ENCODE measurements at places on chromosomes 5 and 9. TPM values are rescaled to one million over a fixed set of nuclear protein-coding genes. Genes with fewer than 3 reads are reported as not detected.

- no peaks in the 10 kb centered on the region for H3K27me3 ChIP-seq
- no peaks in the 10 kb centered on the region for H3K4me1 ChIP-seq
- no peak overlapping the region for H3K27ac ChIP-seq
- peaks cover 46% of the 10 kb centered on the region for H3K36me3 ChIP-seq
- no peak for DNase-seq
These were observed 103.1 kb upstream of the DMRT1 start for GRCh38 chr9:738209-738915.

DNA sequence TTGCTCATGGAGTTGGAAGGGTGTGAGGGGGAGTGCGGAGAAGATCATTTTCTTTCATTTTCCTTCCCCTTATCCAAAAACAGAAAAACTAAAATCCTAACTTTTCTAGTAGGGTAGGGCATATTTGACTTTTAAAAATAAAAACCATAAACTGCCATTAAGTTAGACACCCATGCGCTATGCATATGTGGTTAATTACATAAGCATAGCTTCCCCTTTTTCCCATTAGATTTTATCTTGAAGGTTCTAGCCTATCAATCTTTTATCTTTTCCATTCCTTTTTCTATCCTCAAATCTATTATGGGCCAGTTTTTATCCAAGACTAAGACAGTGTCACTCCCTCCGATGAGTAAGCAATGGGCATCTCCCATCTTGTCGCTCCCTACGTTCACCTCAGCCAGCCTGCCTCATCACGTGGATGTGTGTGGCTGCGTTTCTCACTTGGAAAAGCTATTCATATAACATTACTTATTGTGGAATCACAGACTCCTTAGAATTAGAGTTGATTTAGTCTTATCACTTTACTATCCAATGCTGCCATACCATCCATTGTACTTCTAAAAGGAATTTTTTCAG lies 49.2 kb downstream of the PCSK5 start:
- DNase-seq, result no peak
- no peaks in the 10 kb centered on the region for H3K27me3 ChIP-seq
- peaks cover 7% of the 10 kb centered on the region for H3K4me1 ChIP-seq

- no peaks in the 10 kb centered on the region for H3K4me1 ChIP-seq
- H3K27me3 ChIP-seq, result peaks cover 32% of the 10 kb centered on the region
- DNase-seq, result no peak
- H3K4me3 ChIP-seq, result no peak overlapping the region
These were observed 159.3 kb downstream of the GABBR2 start for GRCh38 chr9:98549401-98549800.

DNA sequence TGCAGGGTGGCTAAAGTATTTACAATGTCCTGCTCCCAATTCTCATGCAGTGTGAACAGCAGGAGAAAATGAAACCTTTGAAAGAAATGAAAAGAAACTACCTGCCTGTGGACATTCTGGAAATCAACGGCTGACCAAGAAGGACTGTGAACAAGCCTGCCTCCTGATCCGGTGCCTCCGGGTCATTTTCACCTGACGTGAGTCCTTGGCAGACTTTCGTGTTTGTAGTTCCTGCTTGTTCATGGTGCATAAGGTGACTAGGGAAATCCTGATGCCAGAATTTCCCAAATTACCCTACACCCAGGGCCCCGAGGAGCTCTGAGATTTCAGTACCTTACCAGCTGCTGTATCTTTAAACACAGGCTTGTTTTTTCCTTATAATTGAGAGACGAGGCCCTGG lies 317.5 kb downstream of the TLE1 start:
- H3K4me3 ChIP-seq, result no peak overlapping the region
- no peaks in the 10 kb centered on the region for H3K27me3 ChIP-seq
- H3K36me3 ChIP-seq, result no peaks in the 10 kb centered on the region
- H3K27ac ChIP-seq, result no peak overlapping the region
- no peaks in the 10 kb centered on the region for H3K4me1 ChIP-seq

GRCh38 chr9:7729371-7730163 lies 70.0 kb downstream of the DMAC1 start:
- no peaks in the 10 kb centered on the region for H3K4me1 ChIP-seq
- peaks cover 2% of the 10 kb centered on the region for H3K27me3 ChIP-seq
- DNase-seq, result no peak
- H3K27ac ChIP-seq, result no peak overlapping the region
- H3K36me3 ChIP-seq, result no peaks in the 10 kb centered on the region

DNA sequence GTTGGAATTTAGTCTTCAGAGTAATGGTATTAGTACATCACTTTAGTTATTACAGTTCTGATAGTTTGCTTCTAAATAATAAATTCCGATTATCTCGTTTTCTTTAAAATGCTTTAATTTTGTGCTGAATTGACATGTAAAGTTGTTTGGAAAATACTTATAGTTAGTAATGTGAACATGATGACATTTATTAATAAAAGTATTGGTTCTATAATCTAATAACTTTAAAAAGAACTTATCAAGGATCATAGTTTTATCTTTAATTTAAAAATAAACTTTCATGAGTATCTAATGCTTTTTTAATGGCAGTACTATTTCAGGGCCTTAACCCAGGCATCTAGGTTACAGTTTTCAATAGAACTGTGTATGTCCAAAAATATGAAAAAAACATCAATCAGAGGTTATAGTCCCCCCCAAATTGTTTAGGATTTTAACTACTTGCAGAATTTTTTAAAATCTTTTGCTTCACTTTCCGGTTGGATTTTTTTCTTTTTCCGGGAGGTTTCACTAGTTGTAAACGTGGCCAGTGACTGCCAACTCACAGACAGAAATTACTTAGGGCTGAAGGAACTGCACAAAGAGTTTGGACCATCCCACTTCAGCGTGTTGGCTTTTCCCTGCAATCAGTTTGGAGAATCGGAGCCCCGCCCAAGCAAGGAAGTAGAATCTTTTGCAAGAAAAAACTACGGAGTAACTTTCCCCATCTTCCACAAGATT lies 680 bp downstream of the GPX8 start:
- peaks cover 55% of the 10 kb centered on the region for H3K27me3 ChIP-seq
- no peaks in the 10 kb centered on the region for H3K36me3 ChIP-seq
- H3K27ac ChIP-seq, result no peak overlapping the region
- no peak overlapping the region for H3K4me3 ChIP-seq

DNA sequence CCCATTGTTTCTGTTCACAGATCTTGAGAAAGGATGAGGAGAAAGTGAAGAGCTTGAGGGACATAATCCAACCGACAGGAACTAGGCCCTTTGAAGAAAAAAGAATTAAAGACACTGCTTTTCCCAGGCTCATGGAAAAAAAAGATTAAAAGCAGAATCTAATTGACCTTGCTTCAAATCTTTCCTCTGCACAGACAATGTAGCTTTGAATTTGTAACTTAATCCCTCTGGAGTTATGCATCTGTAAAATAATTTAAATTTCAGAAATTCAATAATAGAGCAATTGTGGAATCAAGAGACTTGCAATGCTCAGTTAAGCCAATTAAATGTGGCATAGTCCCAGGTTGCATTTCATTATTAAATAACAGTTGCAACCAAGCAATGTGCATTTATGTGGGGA lies 64.6 kb downstream of the SVEP1 start:
- H3K27me3 ChIP-seq, result no peaks in the 10 kb centered on the region
- DNase-seq, result no peak
- H3K4me1 ChIP-seq, result no peaks in the 10 kb centered on the region
- no peak overlapping the region for H3K27ac ChIP-seq

The GTF2H2C gene
- 49.5 TPM for total RNA-seq

The XRCC4 gene
- total RNA-seq, result 10.5 TPM

The APBA1 gene
- 0.98 TPM for total RNA-seq

The RASGEF1C gene
- not detected for total RNA-seq
